Activated naive CD8-positive, alpha-beta T cell treated with anti-CD3 and anti-CD28 coated beads, Interleukin-2, amount 10 ng/mL, durations not matched to agents 7 days and 5 days (primary cell): ENCODE measurements at places on chromosomes 4 and X.

DNA sequence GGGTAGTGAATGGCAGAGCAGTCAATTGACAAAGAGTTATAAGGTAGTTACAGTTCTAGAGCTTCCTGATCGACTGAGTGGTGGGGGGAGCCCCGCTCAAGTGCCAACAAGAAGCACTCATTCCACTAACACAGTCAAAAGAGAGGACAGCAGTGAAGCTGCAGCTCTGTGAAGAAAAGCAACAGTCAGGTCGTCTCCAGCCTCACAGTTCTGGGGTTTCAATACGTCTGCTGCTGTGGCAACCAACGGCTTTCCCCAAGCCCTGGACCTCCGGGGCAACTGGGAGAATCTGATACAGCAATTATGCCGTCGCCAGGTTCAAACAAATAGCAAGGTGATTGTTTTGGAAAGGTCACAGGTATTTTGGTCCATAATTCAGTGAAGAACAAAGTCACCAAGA lies 30.8 kb downstream of the GPM6B start:
- no peak for DNase-seq

DNA sequence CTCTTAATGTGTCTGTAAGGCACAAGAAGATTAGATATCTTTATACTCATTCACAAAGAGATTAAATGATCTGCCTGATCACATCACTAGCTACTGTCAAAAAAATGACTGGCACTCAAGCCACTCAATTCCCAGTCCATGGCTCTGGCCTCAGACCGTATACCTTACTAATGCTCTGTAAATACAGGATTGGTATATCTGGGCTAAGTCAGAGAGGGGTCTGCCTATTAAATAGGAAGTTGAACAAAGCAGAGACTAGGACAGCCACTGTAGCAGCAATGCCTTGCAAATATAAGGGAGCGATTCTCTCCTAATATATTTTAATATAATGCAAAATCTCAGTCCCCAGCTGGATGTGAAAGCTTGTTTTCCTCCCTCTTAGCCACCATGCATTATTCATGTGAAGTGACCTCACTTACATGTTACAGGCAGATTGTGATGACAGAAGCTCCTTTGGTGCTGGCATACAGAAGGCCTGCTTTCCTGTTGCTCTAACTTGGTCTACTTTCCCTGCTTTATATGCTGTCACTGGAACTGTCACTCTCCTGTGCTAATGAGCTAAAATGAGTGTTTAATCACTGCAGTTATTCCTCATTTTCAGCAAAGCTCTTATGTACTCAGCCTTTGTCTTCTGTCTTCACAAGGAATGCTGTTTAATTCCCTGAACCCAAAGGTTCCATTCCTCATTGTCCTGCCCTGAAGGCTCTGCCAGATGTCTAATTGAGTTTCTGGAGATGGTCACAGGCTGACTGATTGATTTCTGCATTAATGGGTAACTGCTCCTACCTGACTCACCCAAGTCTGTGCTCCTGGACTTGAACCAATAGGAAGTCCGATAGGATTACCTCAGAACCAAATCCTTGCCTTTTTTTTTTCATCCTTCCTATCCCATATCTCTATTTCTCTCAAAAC lies 578.2 kb downstream of the KLHL13 start:
- DNase-seq = no peak

GRCh38 chrX:153401133-153401764 lies at the start of gene PNMA6E:
PNMA6E (minus strand) TSS chrX:153401350; CDS start chrX:153398849, 2,501 bp downstream.
- DNase-seq = no peak

- no peak for DNase-seq
These were observed 42.8 kb upstream of the SPP1 start for GRCh38 chr4:87932718-87933141.

DNA sequence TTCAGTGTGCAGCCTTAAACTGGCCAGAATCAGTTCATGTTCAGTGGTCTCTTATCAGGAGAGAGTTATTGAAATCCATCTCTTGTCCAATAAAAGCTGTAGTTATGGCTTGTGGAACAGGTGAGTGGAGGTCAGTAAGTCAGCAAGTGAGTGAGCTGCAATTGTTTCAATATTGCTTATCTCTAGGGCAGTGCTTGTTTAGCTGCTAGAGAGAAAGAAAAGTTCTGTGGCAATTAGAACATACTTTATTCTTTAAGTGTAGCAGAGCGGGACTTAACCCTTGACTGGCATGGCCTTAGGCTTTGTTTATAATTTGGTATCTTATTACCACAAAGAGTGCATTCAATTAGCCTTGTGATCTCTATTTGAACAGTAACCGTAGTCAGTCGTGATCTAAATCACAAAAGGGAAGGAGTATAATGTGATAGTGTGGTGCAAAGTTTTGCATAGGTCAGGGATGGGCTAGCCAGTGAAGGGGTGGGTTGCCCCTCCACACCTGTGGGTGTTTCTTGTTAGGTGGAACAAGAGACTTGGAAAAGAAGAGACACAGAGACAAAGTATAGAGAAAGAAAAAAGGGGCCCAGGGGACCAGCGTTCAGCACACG lies 6.9 kb upstream of the ETDC start:
- DNase-seq = no peak

DNA sequence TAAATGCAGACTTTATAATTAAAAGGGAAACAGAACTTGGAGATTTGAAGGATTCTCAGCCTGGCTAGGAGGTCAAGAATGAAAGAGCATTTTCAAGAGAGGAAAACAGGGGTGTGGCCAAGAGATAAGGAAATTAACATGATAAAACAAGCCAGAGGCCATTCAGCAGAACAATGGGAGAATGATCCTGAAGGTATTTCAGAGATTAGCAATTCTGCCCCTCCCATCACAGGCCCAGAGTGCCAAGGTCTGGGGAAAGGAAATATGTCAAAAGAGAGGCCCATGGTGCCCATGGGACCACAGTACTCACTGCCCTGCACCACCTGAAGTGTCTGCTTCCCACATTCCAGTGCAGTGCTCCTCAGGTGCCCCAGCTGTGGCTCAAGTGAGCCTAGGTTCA lies 188.5 kb upstream of the STS start:
- DNase-seq = no peak

DNA sequence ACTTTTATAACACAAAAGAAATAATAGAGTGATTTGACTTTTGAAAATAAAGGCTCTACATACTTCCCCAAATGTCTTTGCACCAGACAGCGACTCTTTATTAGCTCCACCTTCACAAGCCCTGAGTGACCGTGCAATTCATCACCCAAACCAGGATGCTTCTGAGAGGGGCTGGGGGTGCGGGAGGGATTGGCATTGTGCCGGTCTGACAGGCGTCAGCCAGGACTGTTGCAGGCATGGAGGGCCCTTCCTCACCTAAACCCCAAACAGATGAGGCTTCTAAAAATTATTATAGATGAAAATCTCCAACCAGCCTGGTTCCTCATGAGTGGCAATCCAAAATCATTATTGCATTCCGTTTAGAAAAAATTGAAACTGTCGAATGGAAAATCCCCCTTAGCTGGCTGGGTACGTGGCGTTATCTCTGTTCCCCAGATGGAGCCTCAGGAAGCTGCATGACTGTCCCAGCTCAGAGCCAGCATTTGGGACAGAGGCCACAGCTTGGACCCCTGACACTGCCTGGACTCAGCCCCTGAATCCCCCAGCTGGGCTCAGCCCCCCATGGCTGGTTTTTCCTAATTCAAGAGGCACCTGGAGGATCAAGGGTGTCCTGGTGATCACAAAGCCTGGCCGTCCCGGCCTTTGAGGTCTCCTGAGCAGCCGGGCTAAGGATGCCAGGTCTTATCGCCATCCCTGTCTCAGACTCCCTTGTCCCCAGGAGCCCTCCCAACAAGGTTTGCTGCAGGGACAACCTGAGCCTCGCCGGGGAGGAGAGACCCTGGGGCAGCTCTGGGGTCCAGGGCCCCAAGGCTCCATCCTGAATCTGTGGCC lies 60.4 kb downstream of the SORCS2 start:
- no peak for DNase-seq

- no peak for DNase-seq
These were observed 643 bp downstream of the SRP72 start for GRCh38 chr4:56468097-56468422.

DNA sequence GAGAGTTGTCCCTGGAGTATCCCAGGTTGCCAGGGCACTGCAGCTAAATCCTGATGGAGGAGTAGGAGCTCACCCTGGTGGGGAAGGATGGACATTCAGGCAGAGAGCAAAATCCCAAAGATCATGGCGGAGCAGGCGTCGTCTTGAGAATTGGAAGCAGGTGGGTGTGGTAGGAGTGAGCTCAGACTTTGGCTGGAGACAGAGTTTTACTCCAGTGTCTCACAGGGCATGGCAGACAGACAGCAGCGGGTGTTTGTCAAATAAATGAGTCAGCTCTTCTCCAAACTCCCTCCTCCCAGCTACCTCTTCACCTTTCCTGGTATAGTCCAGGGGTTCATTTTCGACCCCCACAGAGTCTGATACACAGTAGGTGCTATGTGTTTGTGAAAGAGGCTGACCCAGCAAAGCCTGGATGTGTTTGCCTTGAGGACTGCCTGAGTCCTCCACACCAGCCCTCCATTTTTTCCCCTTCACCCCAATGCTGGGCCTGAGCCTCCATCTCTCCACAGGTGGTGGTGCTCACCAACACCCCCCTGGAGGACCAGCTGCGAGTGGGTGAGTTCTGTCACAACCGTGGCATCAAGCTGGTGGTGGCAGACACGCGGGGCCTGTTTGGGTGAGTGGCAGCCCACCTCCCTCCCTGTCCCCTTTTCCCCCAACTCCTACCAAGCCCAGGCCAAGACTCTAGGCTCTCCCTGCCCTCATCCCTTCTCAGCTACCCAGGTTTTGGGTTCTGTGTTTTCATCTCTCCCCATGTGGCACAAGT lies 6.9 kb downstream of the UBA1 start:
- no peak for DNase-seq

DNA sequence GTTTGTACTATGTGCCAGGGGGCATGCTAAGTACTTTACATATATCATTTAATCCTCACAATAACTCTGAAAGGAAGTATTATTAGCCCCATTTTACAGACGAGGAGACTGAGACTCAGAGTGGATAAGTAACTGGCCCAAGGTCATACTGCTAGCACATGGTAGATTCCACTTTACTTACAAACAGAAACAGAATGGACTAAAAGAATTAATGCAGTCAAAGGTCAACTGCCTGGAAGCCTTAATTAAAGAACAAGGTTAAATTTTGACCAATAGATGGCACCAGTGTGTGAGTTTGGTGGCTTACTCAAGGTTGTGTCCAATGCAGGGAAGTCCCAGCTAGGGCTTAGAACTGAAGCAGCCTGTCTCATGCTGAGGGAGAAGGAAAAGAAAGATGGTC lies 4.7 kb downstream of the RIPPLY1 start:
- DNase-seq = no peak

GRCh38 chr4:170700064-170700463 lies 610.3 kb upstream of the AADAT start:
- no peak for DNase-seq

DNA sequence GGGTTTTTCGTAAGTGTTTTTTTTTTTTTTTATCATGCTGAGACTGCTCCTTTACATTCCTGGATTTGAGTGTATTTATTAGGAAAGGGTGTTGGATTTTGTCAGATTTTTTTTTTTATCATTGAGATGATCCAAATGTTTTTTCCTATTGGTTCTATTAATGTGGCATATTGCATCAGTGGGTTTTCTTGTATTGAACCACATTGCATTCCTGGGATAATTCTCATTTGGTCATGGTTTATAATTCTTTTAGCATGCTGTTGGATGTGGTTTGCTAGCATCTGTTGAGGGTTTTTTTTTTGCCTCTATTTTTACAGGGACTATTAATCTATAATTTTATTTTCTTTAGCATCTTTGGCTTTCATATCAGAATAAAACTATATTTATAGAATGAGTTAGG lies 28.8 kb downstream of the COL4A5 start:
- no peak for DNase-seq

GRCh38 chr4:105666693-105667092 lies 41.8 kb downstream of the INTS12 start:
- no peak for DNase-seq

GRCh38 chr4:151207186-151207585 lies 69.8 kb upstream of the PRSS48 start:
- no peak for DNase-seq

DNA sequence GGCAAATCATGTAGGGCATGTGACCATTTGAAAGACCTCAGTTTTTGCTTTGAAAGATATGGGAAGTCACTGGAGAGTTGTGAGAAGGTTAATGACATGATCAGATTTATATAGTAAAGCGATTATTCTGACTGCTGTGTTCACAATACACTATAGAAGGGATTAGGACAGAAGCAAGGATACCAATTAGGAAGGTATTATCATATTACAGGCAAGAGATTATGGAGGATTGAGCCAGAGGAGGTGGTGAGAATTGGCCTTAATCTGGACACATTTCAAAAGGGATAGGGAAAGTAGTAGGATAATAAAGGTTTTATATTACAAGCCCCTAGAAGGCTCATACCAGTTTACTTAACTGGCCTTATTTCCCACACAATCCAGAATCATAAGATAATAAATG lies 124.9 kb upstream of the POF1B start:
- no peak for DNase-seq

- DNase-seq = no peak
These were observed 2052.8 kb upstream of the TENM3 start for GRCh38 chr4:180190382-180190781.
